ENCODE measurements at places on chromosomes 4 and X.
A peak's percentile ranks its signal among the peaks of the same experiment; 100 is the strongest.

GRCh38 chr4:5996641-5997040 is 21.6 kb downstream of the C4orf50 start:
- peak; percentile 2 for DNase-seq

DNA sequence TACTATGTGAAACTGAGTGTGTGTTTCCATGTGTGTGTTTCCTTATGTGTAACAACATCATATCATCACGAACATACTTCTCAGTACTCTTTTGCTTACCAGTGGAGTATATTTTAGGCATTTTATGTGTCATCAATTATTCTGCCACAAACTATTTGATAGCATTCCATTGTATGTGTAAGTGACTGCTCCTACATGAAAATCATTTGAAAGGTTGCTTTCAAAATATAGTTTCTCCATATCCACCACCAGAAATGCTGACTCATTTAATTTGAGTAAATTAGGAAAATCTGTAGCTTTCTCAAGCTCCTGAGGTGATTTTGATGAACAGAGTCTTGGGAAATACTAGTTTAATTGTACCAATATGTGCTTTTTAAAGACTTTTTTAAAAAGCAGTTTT is 376.2 kb downstream of the PCDH18 start:
- no peak for DNase-seq

DNA sequence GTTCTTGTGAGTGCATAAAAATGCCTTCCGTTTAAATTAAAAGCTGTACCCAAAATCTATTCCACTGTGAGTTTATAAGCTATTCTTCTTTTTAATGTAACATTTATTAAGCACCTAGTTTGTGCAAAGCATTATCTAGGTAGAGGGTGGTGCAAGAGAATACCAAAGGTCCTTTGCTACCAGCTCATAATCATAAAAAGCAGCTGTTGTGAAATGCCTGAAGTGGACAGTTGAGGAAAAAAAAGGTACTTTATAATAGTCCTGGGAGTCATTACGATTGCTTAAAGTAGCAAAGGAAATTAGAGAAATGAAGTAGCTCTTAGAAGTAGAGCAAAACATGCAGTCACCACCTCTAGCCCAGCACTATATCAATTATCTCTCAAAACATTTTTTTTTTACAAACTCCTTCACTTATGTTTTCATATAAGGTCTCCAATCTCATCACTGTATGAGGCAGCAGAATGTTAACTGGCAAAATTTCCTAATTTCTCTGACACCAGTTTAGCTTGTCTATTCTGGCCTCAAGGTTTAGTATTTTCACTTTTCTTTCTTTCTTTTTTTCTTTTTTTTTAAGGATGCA is 2.1 kb downstream of the MBNL3 start:
- no peak for DNase-seq

- no peak for DNase-seq
Measured at GRCh38 chrX:40887476-40887875, 152.1 kb upstream of the MED14 start.

DNA sequence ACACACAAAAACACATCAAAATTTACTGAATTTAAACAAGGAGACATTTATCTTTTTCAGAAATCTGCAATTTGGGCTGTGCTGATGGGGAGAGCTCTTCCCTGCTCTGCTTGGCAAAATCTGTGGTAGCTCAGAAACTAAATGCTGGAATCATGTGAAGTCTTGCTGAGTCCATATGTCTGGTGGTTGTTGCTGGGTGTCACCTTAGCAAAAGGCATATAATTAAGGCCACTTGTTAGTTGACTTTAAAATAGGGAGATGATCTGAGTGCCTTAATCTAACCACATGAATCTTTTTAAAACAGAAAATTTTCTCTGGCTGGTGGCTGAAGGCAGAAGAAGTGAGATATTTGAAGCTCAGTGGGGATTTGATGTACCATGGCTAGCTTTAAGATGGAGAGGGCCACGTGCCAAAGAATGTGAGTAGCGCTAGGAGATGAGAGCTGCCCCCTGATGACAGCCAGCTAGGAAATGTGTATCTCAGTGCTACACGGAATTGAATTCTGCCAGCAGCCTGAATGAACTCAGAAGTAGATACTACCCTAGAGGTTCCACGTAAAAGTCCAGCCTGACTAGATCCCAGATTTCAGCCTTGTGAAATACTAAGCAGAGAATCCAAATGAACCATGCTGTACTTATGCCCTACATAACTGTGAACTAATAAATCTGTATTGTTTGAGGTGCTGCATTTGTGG is 7.6 kb upstream of the GUF1 start:
- DNase-seq: no peak

DNA sequence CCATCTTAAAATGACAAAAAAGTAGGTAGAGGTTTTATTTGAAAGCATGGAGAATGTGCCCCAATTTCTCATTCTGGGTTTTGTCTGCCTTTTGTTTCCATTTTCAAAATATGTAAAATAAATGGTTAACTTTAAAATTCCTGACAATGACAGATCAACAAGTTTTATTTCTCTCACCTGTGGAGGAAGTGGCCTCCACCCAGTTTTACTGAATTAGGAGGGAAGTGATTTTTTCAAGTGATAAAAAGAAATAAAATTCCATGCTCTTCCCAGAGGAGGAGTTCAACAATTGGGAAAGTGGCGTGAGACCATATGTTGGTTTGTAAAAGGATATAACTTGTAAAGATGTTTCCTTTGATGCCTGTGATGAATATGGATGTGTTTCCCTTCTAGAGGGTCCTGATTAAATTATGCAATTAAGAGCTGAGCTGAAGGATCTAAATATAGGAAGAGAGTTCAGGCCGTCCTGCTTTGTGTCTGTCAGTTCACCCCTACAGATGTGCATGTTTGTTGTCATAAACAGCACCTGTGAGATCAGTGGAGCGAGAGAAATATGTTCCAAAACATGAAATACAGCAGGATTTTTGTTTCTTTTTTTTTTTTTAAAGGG is 19.5 kb downstream of the SMAD1 start:
- no peak for DNase-seq

- DNase-seq: no peak
Measured at GRCh38 chrX:153200462-153200861, 21.4 kb downstream of the MAGEA1 start.

DNA sequence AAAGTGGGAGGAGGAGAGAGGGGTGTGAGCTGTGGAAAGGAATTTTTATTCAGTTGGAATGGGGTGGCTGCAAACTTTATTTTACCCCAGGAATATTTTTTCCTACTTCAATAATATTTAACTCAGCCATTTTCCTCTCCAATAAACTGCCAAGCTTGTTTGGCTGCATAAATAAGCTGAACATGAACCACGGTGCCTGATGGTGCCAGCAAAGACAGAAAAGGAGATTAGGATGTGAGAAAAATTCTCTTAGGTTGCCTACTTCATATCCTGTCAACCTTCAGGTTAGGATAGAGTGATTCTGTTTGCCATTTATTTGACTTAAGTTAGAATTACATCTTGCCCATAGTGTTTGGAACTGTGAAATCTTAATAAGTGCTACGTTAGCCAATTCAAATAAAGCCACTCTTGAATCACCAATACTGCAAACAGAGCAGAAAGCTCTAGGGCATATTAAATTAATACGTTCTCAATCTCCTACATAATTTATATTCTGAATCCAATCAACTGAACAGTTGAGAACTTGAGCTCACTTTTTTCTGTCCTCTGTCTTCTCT is 195.1 kb downstream of the ARHGAP24 start:
- no peak for DNase-seq

DNA sequence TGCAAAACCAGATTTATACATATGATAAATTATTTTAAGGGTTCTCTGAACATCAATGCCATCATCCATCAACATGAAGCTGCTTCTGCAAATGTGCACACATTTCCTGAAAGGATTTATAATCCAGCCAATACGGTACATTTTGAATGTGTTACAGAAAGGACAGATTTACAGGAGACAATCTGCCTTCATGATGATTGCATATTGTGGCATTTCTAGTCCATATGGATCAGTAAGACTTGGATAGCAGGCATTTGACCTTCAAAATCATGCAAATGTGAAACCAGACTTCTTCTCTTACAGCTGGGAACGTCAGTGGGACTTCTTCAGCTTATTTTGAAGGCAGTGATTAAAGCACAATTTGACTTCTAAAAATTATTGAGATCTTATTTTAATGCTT is 217.3 kb upstream of the GK2 start:
- no peak for DNase-seq

GRCh38 chr4:6984612-6985425 is 58.4 kb upstream of the TADA2B start:
- peak; percentile 8 for DNase-seq

DNA sequence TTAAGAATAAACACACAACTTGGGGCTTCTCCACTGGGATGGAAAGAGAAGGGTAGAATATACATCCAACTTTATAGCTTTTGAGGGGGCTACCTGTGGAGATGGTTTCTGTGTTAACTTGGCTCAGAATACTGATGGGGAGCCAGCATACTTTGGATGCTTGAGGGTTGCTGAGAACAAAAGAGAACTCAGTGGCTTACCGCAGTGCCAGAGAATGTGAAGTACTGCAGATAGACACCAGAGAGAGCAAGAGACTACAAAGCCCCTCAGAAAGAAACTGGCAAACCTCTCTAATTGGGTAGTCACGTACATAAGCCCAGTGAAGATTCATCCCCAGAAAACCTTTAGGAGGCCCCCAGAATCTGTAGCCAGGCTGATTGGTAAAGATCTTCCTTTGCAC is 214.4 kb downstream of the DCHS2 start:
- DNase-seq: no peak

DNA sequence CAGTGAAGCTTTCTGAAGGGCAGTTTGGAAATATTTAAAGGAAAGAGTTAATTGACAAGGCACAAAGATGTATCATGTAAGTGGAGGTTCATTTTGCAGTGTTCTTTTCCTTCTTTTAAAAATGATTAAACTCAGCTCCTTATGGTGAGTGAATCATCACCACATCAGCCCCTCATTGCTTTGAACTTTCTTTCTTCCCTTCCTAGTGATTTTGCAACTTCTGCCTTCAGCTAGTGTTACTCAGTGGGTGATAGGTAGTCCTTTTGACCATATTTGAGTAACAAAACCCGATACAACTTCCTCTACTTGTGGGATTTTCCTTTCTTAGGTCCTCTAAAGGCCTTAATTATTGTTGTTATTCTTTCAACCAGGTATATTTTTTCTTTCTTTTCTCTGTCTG is 8.2 kb downstream of the ZCCHC4 start:
- no peak for DNase-seq

GRCh38 chrX:108178143-108178498 is 86.5 kb downstream of the ATG4A start:
- no peak for DNase-seq

- no peak for DNase-seq
Measured at GRCh38 chrX:15858051-15858450, 3.4 kb upstream of the AP1S2 start.

DNA sequence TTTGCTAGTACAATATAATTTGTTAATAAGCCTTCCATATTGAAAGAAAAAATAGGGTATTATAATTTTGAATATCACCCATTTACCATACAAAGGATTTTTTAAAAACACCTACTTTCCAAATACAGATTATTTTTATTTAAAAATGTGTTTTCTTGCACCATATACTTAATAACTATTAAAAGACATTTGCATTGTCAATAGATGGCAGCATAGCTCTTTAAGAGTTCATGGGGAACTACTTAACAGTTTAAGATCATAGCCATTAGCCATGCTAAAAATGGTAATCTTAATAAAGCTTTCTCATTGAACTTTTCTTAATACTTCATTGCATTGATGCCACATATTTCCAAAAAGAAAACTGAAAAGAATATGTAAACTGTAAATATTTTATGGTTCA is 1995.9 kb downstream of the C4orf33 start:
- no peak for DNase-seq

DNA sequence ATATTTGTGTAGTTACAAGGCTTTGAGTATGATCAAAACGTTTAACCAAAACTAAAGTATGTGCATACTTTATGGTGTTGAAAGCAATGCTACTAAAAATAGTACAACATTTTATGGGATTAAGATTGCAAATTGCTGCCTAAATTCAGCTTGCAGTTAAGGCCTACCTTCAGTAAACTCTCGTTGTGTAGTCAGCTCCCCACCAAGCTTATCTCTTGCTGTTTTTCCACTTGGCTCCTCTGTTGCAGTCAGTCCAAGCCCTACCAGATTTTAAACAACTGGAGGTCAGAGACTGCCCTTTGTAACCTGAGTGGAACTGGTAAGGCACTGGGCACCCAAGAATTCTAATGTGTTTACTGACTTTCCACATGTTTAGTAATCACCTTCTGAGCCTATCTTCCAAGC is 25.7 kb downstream of the AFF1 start:
- DNase-seq: no peak

DNA sequence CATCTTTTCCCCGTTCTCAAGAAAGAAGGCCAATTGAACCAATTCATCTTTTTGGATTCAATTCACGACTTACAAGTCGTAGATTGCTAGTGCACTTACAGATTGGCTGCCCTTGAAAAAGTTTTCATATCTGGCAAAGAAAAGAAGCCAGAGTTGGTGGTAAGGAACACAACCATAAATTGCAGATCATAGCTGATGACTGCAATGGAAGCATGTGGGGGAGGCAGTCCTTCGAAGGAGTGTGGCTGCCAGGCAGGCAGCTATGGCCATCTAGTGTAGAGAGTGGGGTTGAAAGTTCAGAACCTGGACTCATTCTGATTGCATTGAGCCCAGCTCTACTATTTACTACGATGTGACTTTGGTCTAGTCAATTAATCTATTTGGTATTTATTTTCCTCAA is 4.5 kb downstream of the GPM6A start:
- no peak for DNase-seq

DNA sequence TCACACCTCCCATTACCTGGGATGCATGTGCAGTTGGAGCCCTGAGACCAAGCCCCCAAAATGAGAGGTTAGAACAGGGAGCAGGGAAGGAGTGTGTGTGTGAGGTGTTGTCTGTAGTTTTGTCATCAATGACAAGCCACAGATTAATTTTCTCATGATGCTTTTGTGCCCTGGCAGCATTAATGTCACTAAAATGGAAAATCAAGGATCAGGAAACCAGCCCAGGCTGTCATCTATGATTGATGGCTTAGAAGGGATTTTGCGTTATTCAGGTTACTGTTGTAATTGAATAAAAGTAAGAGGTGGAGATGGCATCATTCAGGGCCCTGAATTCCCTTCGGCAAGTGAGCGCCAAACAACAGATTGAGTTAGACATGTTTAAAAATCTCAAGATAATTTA is 130.5 kb upstream of the C1QTNF7 start:
- no peak for DNase-seq

DNA sequence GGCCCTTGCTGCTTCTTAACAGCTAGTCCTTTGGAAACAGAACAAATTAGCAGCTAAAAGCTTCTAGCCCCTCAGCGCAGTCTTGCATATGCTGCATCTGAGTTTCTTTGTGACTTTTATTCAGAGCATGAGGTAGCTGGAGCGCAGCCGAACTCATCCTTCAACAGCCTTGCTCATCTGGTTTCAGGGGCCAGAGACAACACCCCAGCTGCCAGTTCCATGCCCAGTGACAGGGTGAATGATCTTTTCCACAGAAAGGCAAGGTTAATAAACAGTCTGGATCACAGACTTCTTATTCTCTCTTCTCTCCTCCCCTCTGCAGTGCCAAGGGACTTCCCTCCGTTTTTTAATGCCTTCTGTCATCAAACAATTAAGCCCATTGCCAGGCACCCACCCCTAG is 216.6 kb upstream of the INTU start:
- DNase-seq: no peak
